Right atrium auricular region (tissue), 2 donors: ENCODE measurements at places on chromosomes 2 and 18. TPM values are rescaled to one million over a fixed set of nuclear protein-coding genes. Genes with fewer than 3 reads are reported as not detected.

- no peak for DNase-seq
These were observed 58.5 kb downstream of the BCL2 start for GRCh38 chr18:63261029-63261428.

- no peak for DNase-seq
These were observed 1.1 kb upstream of the LIPG start for GRCh38 chr18:49560624-49561288.

DNA sequence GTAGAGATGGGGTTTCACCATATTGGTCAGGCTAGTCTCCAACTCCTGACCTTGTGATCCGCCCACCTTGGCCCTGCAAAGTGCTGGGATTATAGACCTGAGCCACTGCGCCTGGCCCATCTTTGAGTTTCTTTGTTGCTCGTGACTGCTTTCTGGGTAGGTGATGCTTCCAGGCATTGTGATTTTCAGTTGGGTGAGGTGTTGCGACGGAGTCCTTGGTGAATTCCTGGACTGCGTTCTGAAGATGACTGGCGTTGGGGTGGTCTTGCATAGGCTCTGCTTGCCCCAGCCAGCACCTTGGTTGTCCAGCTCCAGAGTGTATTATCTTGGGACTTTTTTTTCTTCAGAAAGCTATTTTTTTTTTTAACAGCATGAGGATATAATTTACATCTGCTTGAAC, 103.4 kb downstream of the DCDC2C start:
- DNase-seq, result no peak

GRCh38 chr18:48274301-48274700, 134.9 kb downstream of the ZBTB7C start:
- DNase-seq, result no peak

The TMEM178A gene
- total RNA-seq, result 4.3 TPM

The CHN1 gene
- 9.3 TPM for total RNA-seq
